ENCODE measurements at places on chromosomes 16 and 17. TPM values are rescaled to one million over a fixed set of nuclear protein-coding genes. Genes with fewer than 3 reads are reported as not detected.

GUCY2D gene
- total RNA-seq: 0.34 TPM

AOC2 gene
- 11.5 TPM for total RNA-seq

WNT3 gene
- total RNA-seq: 0.53 TPM

GRCh38 chr16:28538733-28539596 is at the start of gene NUPR1:
Gene NUPR1 (minus strand): TSS chr16:28538974. CDS start chr16:28538907, 67 bp downstream.
- DNase-seq: no peak

DNA sequence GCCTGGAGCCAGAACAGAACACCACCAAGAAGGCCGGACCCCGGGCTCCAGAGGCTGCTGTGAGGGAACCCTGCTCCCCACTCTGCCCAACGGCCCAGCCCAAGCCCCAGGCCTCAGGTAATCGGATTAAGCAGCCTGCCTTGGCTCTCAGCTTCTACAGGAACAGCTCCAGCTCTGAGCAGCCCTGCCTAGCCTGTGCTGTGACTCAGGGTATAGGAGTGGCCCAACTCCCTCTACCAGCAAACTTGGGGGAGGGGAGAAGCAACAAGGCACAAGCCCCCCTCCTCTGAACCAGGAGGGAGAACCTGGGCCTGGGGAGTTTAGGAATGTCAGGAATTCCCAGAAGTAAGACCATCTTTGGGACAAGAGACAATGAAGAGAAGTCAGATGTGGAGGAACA is 849 bp upstream of the SOX15 start:
- no peak for DNase-seq

GRCh38 chr17:7369825-7370224 is 11.1 kb upstream of the TNK1 start:
- no peak for DNase-seq

- peak; percentile 71 for DNase-seq
These were observed 143.8 kb upstream of the CRHR1 start for GRCh38 chr17:45640141-45640850.

DNA sequence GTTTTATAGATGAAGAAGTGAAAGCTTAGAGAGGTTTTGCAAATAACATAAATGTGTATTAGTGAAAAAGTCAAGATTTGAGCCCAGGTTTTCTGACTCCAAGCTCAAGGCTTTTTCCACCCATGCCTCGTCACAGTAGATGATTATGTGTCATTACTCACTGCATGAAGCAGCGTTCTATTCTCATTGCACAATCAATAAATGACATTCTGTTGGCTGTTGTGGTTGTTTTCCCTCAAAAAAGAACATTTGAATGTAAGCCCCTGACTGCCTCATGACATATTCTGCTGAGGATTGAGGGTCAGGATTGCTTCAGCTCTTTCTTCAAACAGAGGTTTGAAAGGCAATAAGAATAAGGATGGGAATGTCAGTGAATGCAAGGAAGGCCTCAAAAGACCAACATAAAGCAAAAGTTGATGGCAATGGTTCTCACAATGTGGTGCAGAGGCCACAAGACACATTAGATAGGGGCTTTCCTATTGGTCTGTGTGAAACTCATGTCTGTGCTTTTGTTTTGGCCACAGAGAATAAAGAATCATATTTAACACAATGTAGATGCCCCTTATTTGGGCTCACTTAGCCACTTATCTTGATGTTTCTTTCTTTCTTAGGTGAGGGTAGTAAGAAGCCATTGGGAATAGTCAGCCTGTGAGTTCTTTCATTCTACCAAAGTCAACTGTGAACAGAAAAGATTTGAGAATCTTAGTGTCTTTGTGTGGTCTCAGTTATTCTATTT is 5.4 kb upstream of the MMD start:
- DNase-seq: no peak

GRCh38 chr16:89191033-89191900 is 9.1 kb downstream of the SLC22A31 start:
- DNase-seq: no peak

DNA sequence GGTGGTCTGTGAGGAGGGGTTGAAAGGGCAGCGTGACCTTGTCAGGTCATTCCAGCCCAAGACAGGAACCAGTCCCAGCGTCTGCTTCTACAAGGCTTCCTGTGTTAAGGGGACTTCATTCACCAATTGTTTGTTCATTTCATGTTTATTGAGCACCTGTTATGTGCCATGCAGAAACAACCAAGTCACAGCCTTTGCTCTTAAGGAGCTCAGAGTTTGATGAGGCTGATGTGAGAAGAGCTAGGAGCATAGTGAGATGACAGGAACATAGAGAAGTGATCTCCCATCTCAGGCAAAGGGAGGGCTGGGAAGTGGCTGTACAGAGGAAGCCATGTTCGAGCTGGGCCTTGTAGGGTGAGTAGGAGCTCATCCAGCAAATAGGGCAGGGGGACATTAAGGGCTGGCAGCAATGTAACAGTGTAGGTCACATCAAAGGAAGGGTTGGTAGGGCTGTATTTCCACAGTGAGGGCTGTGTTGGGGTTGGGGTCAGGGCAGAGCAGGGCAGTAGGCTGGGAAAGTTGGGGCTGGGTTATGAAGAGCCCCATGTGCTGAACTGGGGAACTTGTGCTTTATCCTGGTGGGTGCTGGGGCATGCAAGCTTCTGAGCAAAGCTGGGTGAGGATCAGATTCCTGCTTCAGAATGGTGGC is 79.8 kb downstream of the ARHGAP23 start:
- DNase-seq: no peak

GRCh38 chr17:17221329-17221728 is 15.2 kb upstream of the PLD6 start:
- DNase-seq: no peak

DNA sequence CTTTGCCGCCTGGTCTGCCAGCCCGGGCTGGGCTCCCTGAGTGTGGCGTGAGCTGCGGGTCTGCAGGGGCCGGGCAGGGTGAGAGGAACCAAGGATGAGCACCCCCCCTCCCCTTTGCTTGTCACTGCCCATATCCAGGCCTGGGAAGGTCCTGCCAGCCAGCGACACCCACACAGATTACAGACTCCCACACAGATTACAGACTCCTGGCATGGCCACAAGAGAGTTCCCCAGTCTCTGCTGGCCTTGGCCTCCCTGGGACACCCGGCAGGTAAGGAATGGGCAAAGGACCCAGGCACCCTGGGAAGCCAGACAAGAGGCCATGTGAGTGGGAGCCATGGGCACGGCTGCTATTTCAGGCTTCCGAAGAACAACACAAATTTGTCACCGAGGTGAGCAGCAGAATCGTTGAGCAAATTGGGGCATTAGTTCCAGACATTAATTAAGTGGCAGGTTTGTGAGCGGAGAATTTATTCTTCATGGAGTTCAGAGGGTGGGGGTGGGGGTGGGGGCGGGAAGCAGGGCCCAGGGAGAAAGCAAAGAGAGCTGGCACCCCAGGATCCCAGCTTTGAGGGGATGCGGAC is 41.4 kb downstream of the SRCIN1 start:
- no peak for DNase-seq

GRCh38 chr16:52488837-52489289 is 58.1 kb downstream of the TOX3 start:
- DNase-seq: no peak

Measured in activated T-cell treated with anti-CD3 and anti-CD28 coated beads, Interleukin-2, amount 50 U/mL, for 72 hours (primary cell).